Cardiac muscle cell (in vitro differentiated cells and primary cell): ENCODE measurements at places on chromosomes 2 and 18.

- no peak for DNase-seq
- H3K36me3 ChIP-seq: no peaks in the 10 kb centered on the region
- no peaks in the 10 kb centered on the region for H3K4me1 ChIP-seq
- no peak overlapping the region for H3K27ac ChIP-seq
- H3K4me3 ChIP-seq: no peak overlapping the region
Measured at GRCh38 chr18:30862900-30863299, 179.6 kb downstream of the DSC3 start.

DNA sequence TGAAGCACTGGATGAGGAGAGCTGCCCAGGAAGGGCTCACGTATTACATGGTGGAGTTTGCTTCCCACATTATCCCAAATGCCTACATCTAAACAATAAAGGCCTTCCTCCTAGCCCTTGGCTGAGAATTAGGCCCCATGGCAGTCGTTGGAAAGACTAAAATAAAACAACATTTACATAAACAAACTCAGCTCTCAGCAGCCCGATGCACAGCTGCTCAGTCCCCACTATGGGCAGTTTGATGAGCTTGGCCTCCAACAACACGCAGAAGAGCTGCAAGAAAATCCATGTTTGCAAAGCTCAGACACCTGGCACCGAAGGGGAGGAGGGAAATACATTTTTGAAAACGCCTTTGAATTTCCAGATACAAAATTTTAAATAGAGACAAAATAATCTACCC, 352.4 kb downstream of the EIPR1 start:
- no peaks in the 10 kb centered on the region for H3K36me3 ChIP-seq
- no peaks in the 10 kb centered on the region for H3K27me3 ChIP-seq

DNA sequence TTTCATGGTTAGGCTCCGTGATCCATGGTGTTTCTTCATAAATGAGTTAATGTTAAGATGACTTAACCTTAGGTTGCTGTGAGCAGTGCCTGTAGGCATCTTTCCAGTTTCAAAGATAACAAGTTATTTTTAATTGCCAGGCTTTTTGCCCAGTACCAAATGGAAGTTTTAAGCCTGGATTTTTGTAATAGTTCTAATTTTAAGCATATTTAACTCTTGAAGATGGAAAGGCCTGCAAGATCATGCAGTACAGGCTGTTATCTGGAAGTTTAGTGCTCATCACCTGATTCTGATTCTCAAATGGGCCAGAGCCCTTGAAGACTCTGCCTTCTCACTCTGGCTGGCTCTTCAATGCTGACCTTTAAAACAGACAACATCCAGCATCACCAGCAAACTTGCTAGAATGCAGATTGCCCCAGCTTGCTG, 141.3 kb downstream of the NCK2 start:
- no peak for DNase-seq
- no peak overlapping the region for H3K27ac ChIP-seq
- H3K4me1 ChIP-seq: peaks cover 13% of the 10 kb centered on the region
- H3K27me3 ChIP-seq: no peaks in the 10 kb centered on the region
- H3K36me3 ChIP-seq: no peaks in the 10 kb centered on the region

DNA sequence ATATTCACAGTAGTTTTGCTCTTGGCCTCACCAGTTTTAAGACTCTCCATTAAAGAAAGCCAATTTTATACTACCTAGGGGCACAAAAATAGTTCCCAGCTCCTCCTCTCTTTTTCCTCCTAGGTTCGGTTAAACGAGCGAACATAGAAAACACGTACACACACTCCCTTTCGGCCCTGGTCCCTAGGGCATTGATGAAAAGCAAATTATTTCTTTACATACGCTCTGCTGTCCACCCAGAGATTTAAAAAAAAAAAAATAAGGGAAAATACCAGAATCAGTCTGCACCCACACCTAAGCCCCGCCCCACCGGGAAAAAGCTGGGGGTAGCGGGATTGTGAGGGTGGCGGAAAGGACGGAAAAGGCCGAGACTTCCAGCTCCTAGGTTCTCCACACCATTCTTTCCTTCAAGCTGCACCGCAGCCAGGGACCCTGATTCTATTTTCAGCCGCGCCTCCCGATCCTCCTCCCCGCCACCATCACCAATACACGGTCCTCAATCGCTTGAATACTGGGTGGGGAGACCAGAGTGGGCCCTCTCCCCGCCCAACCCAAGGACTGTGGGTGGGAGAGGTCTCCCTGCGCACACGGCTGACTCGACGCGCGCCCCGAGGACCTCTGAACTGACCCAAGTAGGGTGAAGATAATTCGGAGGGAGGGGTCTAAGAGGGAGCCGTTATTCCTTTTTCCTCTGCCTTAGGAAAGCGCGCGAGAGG, 769 bp downstream of the ATF2 start:
- H3K27me3 ChIP-seq: no peaks in the 10 kb centered on the region
- H3K4me1 ChIP-seq: peaks cover 11% of the 10 kb centered on the region
- H3K27ac ChIP-seq: peak overlapping the region; percentile 99
- no peaks in the 10 kb centered on the region for H3K36me3 ChIP-seq

DNA sequence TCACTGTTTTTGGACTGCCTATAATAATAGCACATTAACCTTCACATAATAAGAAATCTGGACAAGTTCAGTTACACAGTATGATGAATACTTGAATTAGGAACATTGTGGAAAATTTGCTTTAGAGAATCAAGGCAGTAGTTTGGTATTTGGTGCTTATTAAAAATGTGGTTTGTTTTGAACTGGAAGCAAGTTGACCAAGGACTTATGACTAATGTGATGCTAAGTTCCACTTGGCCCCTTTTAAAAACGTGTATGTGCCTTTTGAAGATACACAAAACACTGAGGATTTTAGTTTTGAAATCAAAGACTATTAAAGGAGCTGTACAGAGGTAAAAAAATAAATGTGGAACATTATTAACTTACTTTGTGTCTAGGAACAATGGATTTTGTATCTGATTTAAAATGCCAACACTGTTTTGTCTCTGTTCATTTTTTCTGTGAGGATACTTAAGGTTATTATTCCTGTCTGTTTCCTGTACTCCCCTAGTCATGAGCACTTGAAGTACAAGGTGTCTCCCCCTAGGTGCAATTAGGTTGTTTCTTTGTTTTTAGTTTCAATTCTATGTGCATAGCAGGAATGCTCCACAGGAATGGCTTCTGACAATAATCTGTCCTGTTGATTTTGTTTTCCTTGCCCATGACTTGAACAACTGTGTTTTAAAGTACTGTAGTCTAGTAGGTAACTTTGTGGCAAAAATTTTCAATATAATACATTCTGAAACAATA, 49.6 kb upstream of the PTH2R start:
- peaks cover 5% of the 10 kb centered on the region for H3K4me1 ChIP-seq
- no peaks in the 10 kb centered on the region for H3K27me3 ChIP-seq
- H3K36me3 ChIP-seq: peaks cover 44% of the 10 kb centered on the region
- DNase-seq: no peak
- H3K4me3 ChIP-seq: no peak overlapping the region

DNA sequence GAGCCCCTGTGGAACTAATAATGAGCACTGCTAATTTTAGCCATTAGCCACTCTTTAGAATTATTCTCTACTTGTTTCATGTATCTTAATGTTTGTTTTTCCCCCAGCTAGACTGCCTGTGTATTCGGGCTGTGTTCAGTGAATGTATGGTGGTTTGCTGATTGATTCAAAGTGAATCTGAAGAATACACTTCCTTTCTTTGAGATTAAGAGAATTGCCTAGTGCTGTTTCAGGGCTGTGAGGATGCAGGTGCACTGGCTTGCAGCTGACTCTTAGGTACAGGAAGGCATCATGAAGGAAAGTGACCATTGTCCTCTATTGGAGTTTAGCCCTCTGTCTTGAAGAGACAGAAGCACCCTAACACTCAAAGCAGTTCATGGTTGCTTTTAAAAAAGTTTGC, 138.7 kb downstream of the CERS6 start:
- no peaks in the 10 kb centered on the region for H3K27me3 ChIP-seq
- no peaks in the 10 kb centered on the region for H3K36me3 ChIP-seq
- no peak for DNase-seq
- peaks cover 28% of the 10 kb centered on the region for H3K4me1 ChIP-seq

GRCh38 chr2:145076085-145076484, 556.2 kb upstream of the ZEB2 start:
- no peaks in the 10 kb centered on the region for H3K36me3 ChIP-seq
- H3K4me1 ChIP-seq: no peaks in the 10 kb centered on the region
- H3K4me3 ChIP-seq: no peak overlapping the region
- no peak overlapping the region for H3K27ac ChIP-seq

- no peaks in the 10 kb centered on the region for H3K4me1 ChIP-seq
- H3K36me3 ChIP-seq: no peaks in the 10 kb centered on the region
- DNase-seq: peak; percentile 60
- peaks cover 13% of the 10 kb centered on the region for H3K27me3 ChIP-seq
- peak within 1 kb of the TSS; percentile 40 for H3K4me3 ChIP-seq
Measured at GRCh38 chr2:200585730-200586643, at the start of gene AOX1. TSS of gene AOX1 (plus strand) at chr2:200586014. CDS start at chr2:200586109, 95 bp downstream.

- H3K27me3 ChIP-seq: no peaks in the 10 kb centered on the region
- no peak for DNase-seq
- no peak overlapping the region for H3K27ac ChIP-seq
- no peaks in the 10 kb centered on the region for H3K36me3 ChIP-seq
- H3K4me1 ChIP-seq: no peaks in the 10 kb centered on the region
Measured at GRCh38 chr2:47771211-47771610, 11.7 kb upstream of the MSH6 start.

- peaks cover 44% of the 10 kb centered on the region for H3K27me3 ChIP-seq
- H3K36me3 ChIP-seq: no peaks in the 10 kb centered on the region
- no peak overlapping the region for H3K4me3 ChIP-seq
- H3K4me1 ChIP-seq: peaks cover 11% of the 10 kb centered on the region
Measured at GRCh38 chr2:109318949-109319342, 189.9 kb downstream of the SH3RF3 start.

- no peak overlapping the region for H3K4me3 ChIP-seq
- H3K27me3 ChIP-seq: no peaks in the 10 kb centered on the region
- no peak overlapping the region for H3K27ac ChIP-seq
Measured at GRCh38 chr18:44823286-44823685, 142.6 kb downstream of the SETBP1 start.

DNA sequence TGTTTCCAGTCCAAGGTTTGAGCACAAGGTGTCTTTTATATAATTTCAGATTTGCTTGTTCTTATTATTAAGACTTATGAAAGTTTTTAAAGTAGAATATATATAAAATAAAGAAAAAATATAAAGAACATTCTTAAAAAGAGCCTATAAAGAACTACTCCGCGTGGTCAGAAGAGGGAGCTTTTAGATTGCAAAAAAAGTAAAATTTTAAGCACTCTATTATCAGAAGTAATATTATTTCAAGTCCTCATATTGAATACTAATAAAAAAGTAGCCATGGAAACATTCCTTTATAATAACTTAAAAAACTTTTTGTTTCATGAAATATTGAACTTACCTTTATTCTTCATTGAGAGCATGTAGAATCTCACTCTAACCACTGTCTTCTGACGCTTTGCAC, 51.4 kb downstream of the LINC00305 start:
- no peaks in the 10 kb centered on the region for H3K36me3 ChIP-seq
- H3K27me3 ChIP-seq: no peaks in the 10 kb centered on the region
- peaks cover 17% of the 10 kb centered on the region for H3K4me1 ChIP-seq

- H3K4me3 ChIP-seq: no peak overlapping the region
- peaks cover 41% of the 10 kb centered on the region for H3K4me1 ChIP-seq
- peak; percentile 43 for DNase-seq
- H3K36me3 ChIP-seq: peaks cover 4% of the 10 kb centered on the region
- peak overlapping the region; percentile 50 for H3K27ac ChIP-seq
Measured at GRCh38 chr2:33135645-33136044, 188.9 kb downstream of the LTBP1 start.

GRCh38 chr2:128602699-128603101, 284.0 kb upstream of the HS6ST1 start:
- H3K36me3 ChIP-seq: no peaks in the 10 kb centered on the region
- H3K27ac ChIP-seq: no peak overlapping the region
- no peak for DNase-seq
- H3K27me3 ChIP-seq: peaks cover 56% of the 10 kb centered on the region
- H3K4me3 ChIP-seq: no peak overlapping the region
- H3K4me1 ChIP-seq: no peaks in the 10 kb centered on the region

GRCh38 chr2:42072349-42073118, 24.7 kb downstream of the PKDCC start:
- H3K27me3 ChIP-seq: no peaks in the 10 kb centered on the region
- DNase-seq: peak; percentile 53
- H3K36me3 ChIP-seq: no peaks in the 10 kb centered on the region

GRCh38 chr2:30709516-30709915, 97.7 kb downstream of the CAPN13 start:
- no peaks in the 10 kb centered on the region for H3K27me3 ChIP-seq
- no peaks in the 10 kb centered on the region for H3K36me3 ChIP-seq
- H3K27ac ChIP-seq: no peak overlapping the region
- H3K4me3 ChIP-seq: no peak overlapping the region
- peaks cover 22% of the 10 kb centered on the region for H3K4me1 ChIP-seq

- H3K36me3 ChIP-seq: peaks cover 56% of the 10 kb centered on the region
- H3K27me3 ChIP-seq: no peaks in the 10 kb centered on the region
- no peak overlapping the region for H3K4me3 ChIP-seq
- peak; percentile 80 for DNase-seq
Measured at GRCh38 chr2:71379086-71379485, 47.5 kb downstream of the ZNF638 start.
